ENCODE measurements at places on chromosomes 3 and 15.

DNA sequence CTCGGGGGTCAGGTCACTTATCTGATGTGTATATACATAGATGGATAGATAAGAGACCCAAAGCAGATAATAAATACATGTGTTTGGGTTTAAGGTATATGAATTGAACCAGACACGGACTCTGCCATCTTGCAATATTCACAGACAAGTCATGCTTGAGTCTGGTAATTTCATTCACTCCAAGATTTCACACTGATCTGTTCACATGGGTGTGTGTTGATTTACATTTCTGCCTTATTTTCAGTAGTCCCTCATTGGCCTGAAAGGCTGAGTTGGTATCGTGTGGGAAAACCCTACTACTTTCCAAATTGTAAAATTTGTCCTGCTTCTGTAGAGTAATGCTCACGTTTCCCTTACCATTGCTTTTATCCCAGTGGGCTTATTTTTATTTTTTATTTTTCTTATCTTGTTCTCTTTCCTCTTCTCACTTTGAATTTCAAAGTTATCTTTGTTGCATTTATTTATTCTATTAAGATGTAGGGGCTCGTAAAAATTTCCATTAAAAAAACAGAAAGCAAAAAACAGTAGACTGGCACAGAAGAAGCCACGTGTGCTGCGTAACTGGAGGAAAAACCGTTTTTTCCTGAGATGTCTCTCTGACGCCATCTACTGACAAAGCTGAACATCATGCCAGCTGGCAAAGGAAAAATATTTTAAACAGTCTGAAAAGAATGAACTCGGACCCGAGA lies 10.8 kb upstream of the MFSD1 start:
- no peak for DNase-seq

- DNase-seq: no peak
Observed at GRCh38 chr3:107913701-107914100, 177.1 kb downstream of the CD47 start.

GRCh38 chr3:37862219-37862902 lies 681 bp downstream of the CTDSPL start:
- DNase-seq: peak; percentile 28

GRCh38 chr3:45332493-45332892 lies 55.9 kb upstream of the LARS2 start:
- DNase-seq: no peak

DNA sequence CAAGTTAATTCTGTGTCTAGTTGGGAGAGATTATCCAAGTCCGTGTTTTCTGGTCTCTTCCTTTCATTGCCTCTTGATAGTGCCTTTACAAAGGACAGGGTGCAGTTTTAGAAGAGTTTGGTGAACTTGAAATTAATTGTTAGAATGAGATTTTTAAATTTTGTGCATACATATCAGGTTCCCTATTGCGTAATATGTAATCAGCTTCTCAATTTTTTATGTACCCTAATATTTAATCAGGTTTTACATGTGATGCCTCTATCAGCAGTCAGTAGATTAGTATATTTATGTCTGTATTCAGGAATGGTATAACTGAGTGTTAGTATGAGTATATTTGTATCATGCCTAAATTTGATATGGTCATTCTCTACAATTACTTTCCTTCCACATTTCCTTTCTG lies 4.9 kb downstream of the SEC62 start:
- DNase-seq: no peak

DNA sequence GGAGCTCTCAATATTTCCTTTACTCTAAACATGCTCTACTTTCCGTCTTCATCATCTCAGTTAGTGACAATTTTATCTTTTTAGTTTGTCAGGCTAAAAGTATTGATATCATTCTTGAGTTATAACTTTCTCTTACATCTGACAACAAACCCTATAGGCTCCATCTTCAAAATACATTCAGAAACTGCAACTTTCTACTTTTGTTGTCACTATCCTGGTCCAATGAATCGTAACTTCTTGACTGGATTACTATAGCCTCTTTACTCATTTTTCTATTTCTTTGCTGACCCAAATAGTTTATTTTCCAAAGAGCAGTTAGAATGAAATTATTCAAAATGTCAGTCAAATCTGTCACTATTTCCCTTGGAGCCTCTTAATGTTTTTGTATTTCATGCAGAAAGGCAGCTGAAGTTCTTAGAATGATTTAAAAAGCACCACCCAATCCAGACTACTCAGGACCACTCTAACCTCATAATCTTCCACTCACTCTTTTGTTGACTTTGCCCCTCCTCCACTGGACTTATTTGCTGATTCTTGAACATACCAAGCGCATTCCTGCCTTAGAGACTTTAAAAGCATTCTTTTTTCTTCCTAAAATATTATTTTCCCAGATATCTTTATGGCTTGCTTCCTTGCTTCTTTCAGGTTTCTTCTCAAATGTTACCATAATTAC lies 119.9 kb upstream of the CBLB start:
- DNase-seq: no peak

- no peak for DNase-seq
Observed at GRCh38 chr3:41424543-41425300, 225.4 kb downstream of the CTNNB1 start.

DNA sequence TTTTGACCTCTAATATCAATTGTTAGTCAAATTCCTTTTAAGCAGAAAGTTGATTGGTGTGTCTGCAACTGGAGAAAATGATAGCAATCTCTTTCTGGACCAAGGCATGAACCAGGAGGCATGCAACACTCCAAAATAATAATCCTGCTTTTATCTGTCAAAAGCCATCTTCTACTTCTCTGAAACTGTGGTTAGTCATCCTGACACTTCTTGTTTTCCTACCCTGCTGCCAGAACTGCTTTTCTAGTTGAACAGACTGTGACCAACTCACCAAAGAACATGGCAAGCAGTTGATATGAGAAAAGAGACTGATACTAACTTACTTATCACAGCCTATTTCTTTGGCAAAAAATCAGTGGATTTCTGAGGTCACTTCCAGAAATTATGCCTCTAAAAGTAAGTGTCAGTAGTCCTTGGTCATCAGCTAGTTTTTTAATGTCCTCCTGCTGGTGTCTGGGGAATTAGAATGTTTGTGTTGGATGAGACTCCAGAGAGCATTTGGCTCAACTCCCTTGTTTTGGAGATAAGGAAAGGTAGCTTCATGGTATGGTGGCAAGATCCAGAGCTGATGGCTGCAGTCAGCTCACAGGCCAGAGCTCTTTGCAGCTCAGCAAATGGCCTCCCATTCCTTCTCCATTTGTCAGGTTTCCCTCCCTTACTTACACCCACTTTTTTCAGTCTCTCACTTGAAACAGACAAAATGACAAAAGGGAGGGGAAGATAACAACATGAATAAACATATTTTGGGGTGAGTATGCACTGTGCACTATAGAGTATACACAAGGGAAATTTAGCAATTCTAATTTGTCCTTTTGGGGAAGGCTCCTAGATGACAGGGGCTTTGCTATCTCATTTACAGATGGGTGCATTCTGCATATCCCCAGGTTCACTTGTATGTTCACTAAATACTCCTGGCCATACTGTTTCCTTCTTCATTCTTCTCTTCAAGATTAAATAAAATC lies 7.0 kb downstream of the CRYGS start:
- no peak for DNase-seq

Data from H54 (cell line).